ENCODE measurements at places on chromosomes 2 and 18.

GRCh38 chr2:235630718-235631296 is 137.0 kb downstream of the AGAP1 start:
- no peak for DNase-seq

- DNase-seq = no peak
Measured at GRCh38 chr18:79961527-79962291, 2.7 kb upstream of the HSBP1L1 start.

DNA sequence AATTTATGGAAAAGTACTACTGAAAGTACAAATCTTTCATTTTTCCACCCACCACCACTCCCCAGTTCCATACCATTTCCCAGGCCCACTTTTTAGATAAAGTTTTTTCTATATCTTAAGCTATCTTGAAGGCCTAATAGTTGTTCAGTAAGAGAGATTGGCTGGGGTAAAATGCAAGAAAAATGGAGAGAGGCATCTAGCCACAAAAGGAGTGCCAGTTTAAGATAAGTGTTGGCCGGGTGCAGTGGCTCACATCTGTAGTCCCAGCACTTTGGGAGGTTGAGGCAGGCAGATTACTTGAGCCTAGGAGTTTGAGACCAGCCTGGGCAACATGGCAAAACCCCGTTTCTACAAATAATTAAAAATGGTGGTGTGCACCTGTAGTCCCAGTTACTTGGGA is 28.6 kb downstream of the NBEAL1 start:
- no peak for DNase-seq

DNA sequence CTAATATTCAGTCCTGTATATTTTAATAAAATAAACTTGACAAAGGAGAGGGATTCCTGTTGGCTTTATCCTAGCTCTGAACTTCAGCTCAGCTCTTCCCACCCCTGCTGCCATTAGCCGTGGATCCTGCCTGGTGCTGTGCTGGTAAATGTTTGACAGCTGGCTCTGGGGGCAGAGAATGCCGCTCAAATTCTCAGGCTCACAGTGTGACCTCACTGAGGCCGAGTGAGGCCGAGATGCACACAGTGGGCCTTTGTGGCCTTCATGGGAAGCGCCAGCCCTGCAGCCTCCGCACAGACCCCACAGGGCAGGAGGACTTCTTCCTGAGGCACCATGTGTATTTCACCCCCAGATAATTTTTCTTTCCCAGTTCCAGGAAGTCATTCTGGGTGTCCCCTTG is 16.5 kb upstream of the FAHD2A start:
- no peak for DNase-seq

- no peak for DNase-seq
Measured at GRCh38 chr2:232335859-232336215, 42.7 kb upstream of the ALPP start.

- no peak for DNase-seq
Measured at GRCh38 chr18:14106906-14107305, 25.3 kb downstream of the ZNF519 start.

GRCh38 chr2:21821672-21822227 is 698.0 kb downstream of the TDRD15 start:
- DNase-seq = no peak

Data from NCI-H187 treated with DMSO at 0.1 percent for 48 hours (cell line).